ENCODE measurements at places on chromosomes 7 and 10. TPM values are rescaled to one million over a fixed set of nuclear protein-coding genes. Genes with fewer than 3 reads are reported as not detected.

DNA sequence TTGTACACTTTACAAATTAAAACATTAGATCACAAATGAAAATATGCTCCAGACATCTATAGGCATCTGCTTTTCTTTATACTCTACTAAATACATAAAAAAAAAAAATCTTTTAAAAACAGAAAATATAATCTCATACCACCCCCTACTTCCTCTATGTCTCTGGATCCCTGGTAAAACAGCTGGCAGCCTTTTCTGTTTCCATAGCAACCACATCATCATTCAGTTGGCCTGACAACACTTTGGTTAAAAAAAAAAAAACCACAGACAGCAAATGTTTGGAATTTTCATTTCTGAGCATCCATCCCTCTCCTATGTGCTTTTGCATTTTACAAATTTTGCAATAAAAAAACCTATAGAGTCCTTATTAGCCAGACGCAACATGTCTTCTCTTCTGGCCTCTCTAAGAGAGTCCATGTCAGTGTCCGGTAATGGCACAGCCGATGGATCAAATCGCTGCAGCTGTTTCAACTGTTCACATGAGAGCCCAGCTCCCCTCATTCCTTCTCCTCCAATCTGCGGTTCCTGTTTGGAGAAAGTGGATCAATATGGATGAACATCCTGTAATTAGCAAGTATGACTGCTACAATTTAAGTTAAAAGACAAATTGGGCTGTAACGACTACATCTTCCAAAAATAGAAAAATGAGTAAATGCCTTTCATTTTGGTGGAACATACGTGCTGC, 105.6 kb downstream of the NSUN6 start:
- no peak for DNase-seq

DNA sequence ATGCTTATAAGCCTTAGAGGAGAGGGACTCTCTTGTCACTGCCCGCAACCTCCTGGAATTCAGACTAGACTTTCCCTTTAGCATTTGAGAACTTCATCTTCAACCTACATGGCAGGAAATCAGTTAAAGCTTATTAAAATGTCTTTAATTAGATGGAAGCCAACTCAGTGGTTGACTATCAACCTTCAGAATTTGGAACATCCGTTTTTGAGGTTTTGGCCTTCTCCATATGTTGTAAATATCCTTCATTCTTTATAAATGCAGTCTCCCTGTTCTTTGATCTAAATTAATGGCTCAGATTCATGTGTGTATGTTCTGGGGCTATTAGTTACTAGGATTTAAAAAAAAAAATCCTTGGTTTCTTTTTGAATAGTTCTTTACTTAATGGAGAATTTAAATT, 85.0 kb downstream of the ANKRD61 start:
- no peak for DNase-seq

- DNase-seq, result no peak
These were observed 151.1 kb downstream of the KCNMA1 start for GRCh38 chr10:77486517-77486916.

The STEAP4 gene
- total RNA-seq, result 211 TPM

The ACHE gene
- total RNA-seq, result 7.8 TPM

The SUN1 gene
- total RNA-seq, result 186 TPM

The ALKBH4 gene
- total RNA-seq, result 26.4 TPM

The MYOF gene
- 68.2 TPM for total RNA-seq
